ENCODE measurements at places on chromosomes 3 and 15. TPM values are rescaled to one million over a fixed set of nuclear protein-coding genes. Genes with fewer than 3 reads are reported as not detected.

- DNase-seq: no peak
These were observed 17.6 kb downstream of the ADAM10 start for GRCh38 chr15:58731756-58732535.

GRCh38 chr3:72982609-72983366 is 13.8 kb upstream of the PPP4R2 start:
- no peak for DNase-seq

GRCh38 chr3:66297900-66298299 is 77.1 kb downstream of the SLC25A26 start:
- no peak for DNase-seq

The SLC9C1 gene
- total RNA-seq: not detected

The DAZL gene
- not detected for total RNA-seq

DNA sequence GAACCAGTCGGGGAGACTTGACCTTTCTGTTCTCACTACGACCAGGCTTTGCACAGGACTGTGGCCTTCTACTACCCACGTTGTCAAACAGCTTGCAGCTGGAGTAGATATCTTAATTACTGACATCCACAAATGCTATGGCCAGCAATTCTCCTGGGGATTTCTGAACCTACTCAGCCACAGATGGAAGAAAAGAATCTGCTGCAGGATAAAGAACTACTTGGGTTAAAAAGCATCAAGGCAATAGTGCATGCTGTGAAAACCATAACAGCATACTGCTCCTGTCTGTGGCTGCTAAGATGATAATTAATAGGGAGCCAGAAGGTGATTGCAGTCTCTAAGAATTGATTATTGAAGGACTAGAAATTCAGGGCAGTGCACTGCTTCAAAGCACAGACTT is 859.2 kb upstream of the SEMA6D start:
- DNase-seq: no peak

GRCh38 chr3:113629584-113630421 is 66.6 kb downstream of the USF3 start:
- no peak for DNase-seq

- DNase-seq: no peak
These were observed 803.7 kb downstream of the NAALADL2 start for GRCh38 chr3:175662815-175663214.

DNA sequence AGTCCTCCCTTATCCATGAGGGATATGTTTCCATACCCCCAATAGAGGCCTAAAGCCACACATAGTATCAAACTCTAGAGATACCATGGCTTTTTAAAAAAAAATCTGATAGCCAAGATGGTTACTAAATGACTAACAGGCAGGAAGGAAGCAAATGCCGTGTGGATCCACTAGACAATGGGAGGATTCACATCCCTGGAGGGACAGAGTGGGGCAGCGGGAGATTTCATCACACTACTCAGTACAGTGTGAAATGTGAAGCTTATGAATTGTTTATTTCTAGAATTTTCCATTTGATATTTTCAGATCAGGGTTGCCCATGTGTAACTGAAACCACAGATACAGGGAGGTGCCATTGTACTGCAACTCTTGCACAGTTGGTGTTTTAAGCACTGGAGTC is 826.6 kb downstream of the SQOR start:
- no peak for DNase-seq

GRCh38 chr3:194301730-194302129 is 49.4 kb downstream of the CPN2 start:
- no peak for DNase-seq

- DNase-seq: peak; percentile 95
These were observed 559 bp downstream of the PKM start for GRCh38 chr15:72230197-72231065.

DNA sequence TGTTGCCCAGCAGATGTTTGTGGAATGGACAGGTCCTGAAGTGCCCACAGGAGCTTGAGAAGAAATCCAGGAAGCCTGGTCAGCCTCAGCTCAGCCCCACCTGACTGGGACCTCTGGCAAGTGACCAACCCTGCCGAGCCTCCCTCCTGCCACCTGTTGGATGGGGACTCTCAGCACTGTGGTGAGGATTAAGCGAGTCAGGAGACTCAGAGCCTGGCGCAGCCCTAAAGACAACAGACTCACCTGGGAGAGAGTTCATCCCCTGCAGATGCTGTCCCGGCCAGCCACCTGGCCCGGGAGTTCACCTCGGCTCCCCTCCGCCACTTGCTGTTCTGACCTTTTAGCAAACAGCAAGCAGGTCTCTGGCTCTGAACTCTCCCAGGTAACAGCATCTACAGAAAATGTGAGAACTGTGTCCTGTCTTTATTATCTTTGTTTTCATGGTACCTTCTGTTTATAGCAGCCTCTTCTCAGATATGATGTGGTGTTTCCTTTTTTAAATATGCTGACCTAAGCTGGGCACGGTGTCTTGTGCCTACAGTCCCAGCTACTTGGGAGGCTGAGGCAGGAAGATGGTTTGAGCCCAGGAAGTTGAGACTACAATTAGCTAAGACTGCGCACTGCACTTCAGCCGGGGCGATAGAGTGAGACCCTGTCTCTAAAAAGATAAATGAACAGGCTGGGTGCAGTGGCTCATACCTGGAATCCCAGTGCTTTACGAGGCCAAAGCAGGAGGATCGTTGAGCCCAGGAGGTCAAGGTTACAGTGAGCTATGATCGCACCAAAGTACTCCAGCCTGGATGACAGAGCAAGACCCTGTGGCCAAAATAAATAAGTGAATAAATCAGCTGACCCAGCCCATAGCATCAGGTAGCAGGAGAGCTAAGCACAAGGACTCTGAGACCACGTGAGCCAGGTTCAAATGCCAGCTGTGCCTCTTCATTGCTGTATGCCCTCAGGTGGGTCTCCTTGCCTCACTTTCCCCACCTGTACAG is 32.4 kb upstream of the SLC6A6 start:
- DNase-seq: no peak

DNA sequence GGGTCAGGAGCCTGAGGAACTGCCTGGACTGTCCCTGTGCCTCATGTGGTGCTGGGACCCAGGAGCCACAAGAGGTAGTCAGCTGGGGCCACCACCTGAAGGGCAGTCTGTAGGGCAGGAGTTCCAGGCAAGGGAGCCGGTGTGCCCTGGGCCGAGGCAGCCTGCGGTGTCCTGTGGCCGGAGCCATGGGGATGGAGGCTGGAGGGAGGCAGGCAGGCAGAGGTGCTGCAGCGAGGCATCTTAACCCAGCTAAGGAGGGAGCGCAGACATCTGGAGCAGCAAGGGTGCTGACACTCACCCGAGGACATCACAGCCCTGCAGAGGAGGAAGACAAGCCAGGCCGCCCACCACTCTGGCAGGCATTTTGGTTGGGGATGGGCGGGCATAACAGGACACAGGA is 77.8 kb downstream of the DNAJB8 start:
- no peak for DNase-seq

The NDUFB4 gene
- 331 TPM for total RNA-seq

The FBXO40 gene
- total RNA-seq: not detected

GRCh38 chr3:47884603-47885002 is 81.7 kb downstream of the DHX30 start:
- DNase-seq: no peak

DNA sequence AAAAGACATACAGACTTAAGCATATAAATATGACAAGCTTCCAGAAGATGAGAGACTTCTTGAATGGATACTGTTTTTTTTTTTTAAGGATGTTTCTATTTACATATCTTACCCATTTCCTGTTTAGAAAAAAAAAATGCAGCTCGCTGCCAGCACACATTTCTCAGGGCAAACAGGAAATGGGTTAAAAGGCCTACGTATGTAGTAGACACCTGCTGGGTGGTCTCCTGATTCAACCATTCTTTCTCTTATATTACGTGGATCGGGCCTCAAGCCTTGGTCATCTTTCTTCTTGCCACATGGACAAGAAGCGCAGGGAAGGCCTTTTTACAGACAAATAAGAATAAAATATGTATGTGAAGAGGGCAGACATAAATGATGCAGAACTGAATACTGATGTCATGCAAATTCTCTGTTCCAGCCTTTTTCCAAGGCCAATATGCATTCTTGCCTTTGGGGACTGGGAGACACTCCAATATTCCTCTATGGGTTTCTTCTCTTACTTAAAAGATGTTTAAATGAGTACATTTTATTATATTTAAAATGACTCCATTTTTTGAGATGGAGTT is 35.0 kb upstream of the TJP1 start:
- no peak for DNase-seq

The STARD9 gene
- 21.1 TPM for total RNA-seq

GRCh38 chr15:91561371-91562100 is 292.0 kb upstream of the SLCO3A1 start:
- no peak for DNase-seq

- DNase-seq: no peak
These were observed 110.4 kb upstream of the PLAAT1 start for GRCh38 chr3:193130576-193130975.

The CCR8 gene
- not detected for total RNA-seq

- no peak for DNase-seq
These were observed 137.0 kb downstream of the LMLN start for GRCh38 chr3:198097048-198097447.

DNA sequence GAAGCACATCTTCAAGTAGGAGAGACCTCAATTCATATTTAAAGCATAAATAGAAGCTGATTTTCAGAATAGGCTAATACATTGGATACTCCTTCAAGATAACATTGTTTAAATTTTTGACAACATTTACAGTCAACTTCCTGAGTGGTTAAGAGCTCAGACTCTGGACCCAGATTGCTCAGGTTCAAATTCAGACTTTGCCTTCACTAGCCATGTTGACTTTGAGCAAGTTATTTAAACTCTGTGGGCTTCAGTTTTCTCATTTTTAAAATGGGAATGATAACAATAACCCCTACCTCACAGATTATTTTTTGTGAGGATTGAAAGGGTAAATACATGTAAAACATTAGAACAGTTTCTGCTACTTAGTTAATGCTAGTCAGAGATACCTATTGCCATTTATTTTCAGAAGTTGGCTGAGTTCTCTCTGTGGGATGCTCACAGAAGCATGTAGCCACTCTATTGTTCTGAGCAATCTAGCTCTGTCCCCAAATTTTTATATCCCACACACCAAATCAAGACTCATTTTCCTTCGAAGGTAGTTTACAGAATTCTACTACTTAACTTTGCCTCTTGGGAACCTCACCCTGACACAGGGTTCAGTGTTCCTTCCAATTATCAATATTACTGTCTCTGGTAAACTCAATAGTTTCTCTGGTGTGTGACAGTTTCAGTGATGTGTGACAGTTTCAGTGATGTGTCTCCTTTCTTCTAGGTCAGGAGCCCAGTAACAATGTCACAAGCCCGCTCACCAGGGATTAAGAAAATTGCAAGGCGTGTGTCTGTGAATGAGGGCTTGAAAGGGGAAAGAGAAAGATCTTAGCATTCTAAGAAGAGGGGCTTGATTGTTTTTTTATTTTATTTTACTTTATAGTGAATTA is 79.4 kb upstream of the OSTN start:
- no peak for DNase-seq

DNA sequence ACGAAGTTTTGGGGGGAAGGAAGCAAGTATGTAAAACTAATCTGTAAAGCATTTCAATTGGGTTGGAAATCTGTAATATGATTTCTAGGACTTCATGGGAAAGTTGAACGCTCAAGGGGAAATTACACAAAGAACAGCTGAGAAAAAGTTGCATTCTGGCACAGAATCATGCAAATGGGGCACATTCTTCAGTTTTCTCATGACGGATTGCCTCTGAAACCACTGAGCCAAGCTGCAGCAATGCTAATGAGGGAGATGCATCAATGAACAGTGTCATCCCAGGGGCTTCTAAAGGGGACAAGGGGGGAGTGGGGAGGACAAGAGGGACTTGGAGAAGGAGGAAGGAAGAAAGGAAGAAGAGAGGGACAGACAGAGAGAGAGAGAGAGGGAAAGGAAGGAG is 291.4 kb upstream of the ATP11B start:
- no peak for DNase-seq
